GOT3 (cell line): ENCODE measurements at places on chromosomes 5 and 9.

- no peak for DNase-seq
Measured at GRCh38 chr9:131649646-131650045, 90.2 kb downstream of the RAPGEF1 start.

- DNase-seq = no peak
Measured at GRCh38 chr5:87300744-87301143, 33.1 kb downstream of the RASA1 start.

DNA sequence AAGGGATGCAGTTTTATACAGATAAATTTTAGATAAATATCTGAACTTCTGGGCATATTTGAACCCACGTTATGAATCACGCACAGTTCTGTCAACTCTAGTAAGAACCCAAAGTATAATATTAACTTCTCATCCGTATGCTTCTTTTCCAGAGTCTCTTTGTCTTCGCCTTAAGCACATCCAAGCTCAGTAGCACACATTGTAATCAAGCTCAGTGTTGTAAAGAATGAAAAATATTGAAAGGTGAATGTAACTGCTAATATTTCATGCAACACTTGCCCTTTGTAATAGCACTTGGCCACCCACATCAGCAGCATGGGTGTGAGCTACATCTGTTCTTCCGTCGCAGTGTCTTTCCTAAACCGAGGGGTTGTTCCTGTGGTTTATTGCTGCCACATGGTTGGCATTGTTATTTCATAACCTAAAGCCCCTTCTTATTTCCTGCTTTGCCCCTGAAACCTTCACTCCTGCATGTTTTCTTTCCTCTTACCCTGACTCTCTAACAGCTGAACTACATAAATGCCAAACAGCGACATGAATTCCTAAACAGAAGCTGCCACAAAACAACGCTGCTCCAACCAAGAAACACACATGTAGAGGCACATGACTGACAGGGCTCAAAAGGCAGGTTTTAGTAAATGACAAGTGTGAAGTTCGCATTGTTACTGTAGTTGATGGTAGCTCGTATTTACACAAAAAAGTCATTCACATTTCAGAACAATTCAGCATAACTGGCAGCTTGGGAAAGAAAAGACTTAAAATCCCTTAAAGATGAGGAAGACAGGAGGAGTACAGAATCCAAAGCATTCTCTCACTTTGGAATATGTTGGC lies 190.1 kb upstream of the MEF2C start:
- DNase-seq = no peak

DNA sequence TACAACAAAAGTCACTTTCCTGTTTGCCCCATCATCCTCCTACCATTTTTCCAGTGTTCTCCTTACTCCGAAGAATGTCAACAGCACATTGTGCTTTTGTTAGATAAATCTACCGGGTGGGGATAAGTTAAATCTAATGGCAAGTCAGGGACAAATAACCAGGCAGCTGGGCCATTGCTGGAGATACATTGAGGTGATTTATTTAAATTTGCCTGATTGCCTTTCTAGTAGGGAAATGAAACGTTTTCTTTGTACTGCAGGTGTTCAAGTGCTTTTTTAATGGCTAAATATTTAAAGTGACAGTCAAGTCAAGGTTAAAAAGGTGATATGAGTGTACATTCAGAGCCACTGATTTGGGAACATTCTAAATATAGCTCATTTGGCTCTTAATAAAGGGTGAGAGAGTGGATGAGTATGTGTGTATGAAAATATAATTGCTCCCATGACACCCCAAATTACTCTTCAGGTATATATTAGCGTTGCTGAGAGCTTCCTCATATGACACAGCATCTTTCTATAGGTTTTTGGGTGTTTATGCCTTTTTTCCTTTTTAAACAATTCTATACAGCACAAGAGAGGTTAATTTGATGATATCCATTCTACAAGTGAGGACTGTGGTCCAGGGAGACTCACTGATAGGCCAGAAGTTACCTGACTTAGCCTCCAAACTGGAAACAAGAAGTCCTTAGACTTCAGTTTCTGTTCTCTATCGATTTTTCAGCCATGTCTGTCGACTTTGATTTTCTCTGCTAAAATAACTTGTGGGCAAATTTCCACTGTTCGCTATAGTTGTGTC lies 51.9 kb downstream of the DMRT2 start:
- no peak for DNase-seq

GRCh38 chr5:29930316-29930715 lies 1263.2 kb upstream of the CDH6 start:
- no peak for DNase-seq

DNA sequence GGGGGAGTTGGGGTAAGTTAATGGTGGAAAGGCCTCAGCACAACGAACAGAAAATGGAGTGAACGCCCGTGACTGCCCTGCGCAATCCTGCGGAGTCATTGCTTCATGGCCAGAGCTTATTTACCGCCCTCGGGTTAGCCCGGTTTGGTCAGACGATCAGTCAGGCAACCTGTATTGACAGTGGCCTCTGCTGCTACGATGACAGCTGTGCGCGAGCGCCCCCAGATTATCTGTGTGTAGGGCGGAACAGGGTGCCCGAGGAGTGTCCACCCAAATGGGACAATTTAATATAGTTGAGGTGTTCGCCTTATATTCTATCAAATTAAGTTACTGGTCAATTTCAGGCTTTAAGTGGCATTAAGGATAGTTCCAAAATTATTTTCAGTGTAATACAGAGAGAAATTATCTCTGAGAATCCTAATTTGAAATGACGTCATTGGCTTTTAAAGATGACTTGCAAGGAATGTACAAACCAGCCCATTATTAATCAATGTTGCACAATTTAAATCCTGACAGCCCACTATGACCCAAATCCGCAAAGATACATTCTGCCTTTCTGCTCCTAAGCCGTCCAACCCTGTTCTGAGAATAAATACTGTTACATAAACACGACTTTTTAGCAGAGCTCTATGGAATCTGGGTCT lies 879 bp upstream of the UBQLN1 start:
- no peak for DNase-seq

DNA sequence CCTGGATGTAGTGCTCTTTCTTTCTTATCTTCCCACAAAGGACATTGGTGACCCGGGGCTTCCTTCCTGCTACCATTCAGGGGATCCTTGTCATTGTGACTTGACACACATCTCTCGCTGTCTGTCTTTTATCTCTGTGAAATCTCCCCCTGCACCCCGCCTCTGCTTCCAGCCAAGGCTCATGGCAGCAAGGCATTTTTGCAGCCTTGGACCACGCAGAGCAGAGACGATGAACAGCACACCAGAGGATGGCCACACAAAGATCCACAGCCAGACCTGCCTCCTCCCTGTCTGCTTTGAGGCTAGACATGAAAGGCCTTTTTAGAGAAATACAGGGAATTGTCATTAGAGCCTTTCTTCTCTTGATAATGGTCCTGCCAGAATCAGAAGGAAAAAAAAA lies 549.1 kb downstream of the CDK5RAP2 start:
- no peak for DNase-seq
